ENCODE measurements at places on chromosomes 5 and 9.

GRCh38 chr5:172511952-172512351 lies 57.6 kb upstream of the SH3PXD2B start:
- DNase-seq, result no peak

DNA sequence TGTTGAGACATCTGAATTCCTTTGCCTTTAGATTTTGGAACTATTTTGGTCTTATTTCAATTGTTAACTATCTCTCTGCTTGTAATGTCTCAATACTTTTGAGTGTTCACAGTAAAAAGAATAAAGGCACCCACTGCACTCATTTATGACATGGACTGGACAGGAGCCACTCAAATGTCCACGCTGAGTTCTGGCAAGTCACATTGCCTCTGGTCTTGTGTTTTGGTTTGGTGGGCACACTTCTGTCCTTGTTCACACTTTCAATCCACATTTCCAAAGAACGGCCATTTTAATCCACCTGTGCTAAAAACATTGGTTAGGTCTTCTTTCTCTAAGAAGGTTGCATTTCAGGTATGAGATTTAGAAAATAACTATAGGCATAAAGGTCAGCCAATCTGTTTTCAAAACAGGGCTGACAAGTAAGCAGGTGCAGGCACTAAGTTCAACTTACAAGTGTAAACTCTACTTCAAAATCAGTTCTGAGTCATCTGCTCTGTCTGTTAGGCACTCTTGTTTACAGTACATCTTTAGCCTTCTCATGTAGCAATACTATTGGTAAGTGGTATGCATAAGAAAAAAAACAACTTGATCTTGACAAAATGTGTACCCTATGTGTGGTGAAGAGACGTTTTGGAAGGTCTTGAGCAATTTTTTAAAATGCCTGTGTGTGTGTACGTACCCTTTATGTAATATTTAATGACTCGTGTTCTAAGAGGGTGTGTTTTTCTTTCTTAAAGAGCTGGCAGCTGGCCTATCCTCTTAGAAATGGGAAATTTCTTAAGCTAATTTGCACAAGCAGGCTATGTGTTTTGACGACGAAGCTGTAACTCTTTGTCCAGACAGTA lies 31.5 kb upstream of the ZFAND5 start:
- DNase-seq, result no peak

DNA sequence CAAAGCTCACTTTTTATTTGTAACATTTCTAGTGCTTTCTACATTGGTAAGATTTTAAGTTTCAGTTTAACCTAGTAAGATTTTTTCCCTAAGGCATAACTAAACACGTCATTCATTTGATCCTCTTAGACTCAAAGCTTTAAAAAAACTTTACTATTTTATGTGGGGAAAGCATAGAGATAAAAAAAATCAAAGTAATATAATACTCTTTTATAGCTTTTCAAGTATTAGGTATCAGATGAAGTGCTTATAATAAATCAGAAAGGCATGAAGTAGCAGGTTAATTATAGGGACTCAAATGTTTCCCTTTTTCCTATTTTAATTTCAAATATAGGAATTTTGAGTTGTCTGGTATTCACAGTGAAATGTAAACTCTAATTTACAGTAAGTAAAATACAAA lies 68.0 kb upstream of the POU5F2 start:
- no peak for DNase-seq

DNA sequence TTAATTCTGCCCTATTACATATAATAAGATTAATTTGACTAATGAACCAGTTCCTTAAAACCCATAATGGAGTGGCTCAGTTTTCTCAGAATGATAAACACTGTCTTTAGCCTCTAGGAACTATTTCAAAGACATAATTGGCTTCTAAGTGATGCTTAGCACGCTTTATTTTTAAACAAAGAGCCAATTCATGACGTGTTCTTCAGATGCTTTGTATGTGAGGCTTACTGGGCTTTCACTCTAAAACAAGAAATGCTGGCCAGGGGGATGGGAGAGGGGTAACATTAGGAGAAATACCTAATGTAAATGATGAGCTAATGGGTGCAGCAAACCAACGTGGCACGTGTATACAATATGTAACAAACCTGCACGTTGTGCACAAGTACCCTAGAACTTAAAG lies 7.6 kb upstream of the SFXN1 start:
- no peak for DNase-seq

- DNase-seq, result no peak
Observed at GRCh38 chr5:115940080-115940810, 22.0 kb upstream of the LVRN start.

DNA sequence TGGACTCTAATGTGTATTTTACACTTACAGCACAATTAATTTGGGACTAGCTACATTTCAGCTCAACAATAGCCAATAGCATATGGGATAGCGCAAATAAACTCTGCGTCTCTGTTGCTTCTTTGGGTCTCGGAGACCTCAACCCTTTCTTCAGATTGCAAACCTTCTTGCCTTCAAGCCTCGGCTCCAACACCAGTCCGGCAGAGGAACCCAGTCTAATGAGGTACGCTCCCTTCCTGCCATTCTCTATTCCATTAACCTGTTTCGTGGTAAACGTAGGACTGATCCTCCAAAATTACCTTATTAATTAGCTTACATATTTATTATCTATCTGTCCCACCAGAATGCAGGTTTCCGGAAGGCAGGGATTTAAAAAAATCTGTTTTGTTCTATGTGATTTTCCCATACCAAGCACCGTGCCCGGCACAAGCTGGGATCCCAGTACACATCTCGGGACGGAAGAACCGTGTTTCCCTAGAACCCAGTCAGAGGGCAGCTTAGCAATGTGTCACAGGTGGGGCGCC lies 525 bp upstream of the DAPK1 start:
- DNase-seq, result no peak

- no peak for DNase-seq
Observed at GRCh38 chr9:81227507-81228245, 461.7 kb downstream of the TLE1 start.

GRCh38 chr5:1877103-1878049 lies 5.3 kb downstream of the IRX4 start:
- DNase-seq, result no peak

- DNase-seq, result no peak
Observed at GRCh38 chr9:121718084-121718483, 66.7 kb downstream of the DAB2IP start.

- no peak for DNase-seq
Observed at GRCh38 chr9:79719989-79720388, 148.2 kb downstream of the TLE4 start.

DNA sequence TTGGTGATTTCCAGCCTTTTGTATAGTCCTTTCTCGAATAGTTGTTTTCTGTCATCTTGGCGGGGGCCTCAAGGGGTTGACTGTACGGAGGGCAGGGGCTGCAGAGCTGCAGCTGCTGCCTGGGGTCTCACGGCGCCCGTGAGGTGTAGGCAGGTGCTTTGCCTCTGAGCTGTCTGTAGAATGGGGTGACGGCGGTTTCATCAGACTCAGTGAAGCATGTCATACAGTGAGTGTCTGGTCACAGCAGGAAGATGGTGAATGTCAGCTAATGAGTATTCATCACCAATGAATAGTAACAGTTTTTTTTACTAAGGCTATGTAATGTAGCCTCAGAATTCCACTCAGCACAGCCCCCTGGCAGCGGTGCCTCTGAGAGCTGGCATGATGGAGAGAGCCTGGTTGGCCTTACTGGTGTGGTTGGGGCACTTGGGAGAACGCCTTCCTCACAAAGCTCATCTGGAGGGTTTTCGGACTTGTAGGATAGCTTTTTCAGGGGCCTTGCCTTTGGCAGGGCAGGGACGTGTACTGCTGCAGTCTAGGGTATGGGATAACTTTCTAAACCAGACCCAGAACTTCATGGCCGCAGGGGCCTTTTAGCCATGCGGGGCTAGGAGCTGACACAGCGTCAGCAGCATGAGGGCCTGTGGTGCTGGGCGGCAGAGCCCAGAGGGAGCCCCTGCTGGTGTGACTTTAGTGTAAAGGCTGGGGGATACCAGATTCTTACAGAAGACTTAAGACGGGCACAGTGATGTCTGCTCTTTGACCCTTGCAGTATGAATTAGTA lies 15.0 kb downstream of the TENT4A start:
- no peak for DNase-seq

DNA sequence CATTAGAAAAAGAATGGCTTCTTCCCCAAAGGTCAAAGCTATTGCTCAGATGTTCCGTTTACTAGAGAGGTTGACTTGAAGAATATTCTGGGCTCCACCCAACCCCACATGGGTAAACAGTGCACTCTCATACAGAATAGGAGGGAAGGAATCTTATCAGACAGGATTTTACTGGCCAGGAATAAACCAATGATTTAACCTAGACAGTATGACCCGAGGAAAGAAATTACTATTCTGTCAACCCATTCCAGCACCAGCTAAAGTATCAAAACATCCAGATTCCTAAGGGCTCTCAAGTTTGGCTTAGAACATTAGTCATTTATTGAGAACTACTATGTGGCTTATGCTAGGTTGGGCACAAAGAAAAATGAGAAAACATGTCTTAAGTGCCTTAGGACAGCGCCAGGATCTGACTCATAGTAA lies 493.6 kb upstream of the KLF4 start:
- no peak for DNase-seq

DNA sequence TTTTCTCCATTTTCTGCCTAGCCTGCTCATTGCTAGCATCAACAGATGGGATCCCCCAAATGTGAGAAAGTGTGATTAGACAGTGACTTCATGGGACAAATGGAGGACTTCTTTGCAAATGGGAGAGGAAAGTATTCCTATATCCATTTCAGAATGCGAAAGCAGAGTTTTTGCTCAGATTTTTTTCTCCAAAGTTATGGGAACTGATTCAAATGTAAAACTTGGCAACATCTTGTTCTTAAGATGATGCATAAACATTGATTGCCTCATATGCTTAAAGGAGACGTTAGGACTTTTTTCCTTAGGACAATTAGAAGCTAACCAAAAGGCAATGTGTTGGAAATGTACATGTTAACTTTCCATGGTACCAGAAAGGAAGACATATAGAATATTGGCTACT lies 704.3 kb upstream of the ZNF608 start:
- no peak for DNase-seq

DNA sequence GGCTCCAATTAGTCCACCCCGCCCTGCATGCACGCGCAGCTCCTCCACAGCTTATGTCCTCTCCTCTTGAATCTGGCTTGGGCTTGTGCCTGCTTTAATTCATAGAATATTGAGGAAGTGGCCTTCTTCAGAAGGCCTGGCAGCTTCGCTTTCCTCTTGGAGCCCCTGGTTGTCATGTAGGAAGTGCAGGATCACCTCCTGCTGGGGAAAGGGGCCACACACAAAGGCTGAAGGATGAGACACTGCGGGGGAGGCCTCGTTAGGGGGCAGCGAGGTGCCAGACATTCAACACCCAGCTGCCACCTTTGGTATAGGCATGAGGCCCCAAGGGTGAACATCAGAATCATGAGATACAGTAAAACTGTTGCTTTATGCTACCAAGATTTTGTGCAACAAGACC lies 2.7 kb upstream of the CNOT6 start:
- no peak for DNase-seq

DNA sequence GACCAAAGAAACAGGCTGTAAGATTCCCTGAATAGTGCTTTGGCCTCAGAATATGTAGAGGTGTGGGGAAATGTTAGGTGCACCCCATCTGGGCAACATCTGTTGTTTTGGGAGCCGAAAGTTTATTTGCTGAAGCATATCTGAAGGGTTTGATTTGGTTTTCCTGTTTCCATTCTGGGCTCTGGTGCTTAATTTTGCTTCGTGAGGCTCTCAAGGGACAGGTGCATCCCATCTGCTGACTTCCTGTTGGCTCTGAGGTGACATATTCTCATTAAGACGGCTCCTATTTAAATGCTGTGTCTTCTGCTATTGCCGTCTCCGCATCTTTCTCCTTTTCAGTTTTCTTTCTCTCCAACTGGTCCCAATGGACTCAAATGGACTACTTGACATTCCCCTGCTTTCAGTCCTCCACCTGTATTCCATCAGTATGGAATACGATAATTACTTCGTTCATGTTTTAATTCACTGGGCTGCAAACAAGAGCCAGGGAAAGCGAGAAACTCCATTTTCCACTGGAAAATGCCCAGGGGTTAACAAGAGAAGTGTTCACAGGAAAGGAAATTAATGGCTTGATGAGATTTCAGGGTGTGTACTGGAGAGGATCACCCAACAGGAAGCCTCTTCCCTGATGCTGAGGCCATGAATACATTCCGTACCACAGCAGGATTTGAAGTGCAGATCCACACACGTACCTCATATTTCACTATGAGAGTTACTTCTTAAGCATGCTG lies 104.0 kb downstream of the MTX3 start:
- no peak for DNase-seq

DNA sequence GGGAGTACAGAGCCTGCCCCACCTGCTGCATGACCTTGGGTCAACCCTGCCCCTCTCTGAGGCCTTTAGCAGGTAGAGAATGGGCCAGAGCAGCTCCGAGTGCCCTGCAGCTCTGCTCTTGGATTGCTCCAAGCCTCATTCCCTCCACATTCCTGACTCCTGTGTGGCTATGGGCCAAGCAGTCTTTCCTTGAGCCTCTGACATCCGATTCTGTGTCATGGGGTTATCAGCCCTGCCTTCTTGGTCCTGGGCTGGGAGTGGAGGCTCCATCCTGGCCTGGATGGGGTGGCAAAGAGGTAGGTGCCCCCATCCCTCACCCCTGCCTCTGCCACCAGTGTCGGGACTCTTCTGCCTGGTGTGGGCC lies 13.7 kb downstream of the FPGS start:
- DNase-seq, result no peak

- DNase-seq, result no peak
Observed at GRCh38 chr9:6632516-6633183, 12.9 kb downstream of the GLDC start.
